Thyroid gland (tissue), 4 donors: ENCODE measurements at places on chromosomes 5 and 9. TPM values are rescaled to one million over a fixed set of nuclear protein-coding genes. Genes with fewer than 3 reads are reported as not detected.

The ELL2 gene
- 61.5 TPM for total RNA-seq

The NIM1K gene
- 0.50 TPM for total RNA-seq

The ARSI gene
- total RNA-seq = not detected

The IL5 gene
- total RNA-seq = not detected

The C8G gene
- not detected for total RNA-seq

The C9orf78 gene
- total RNA-seq = 59.4 TPM

The ERAP2 gene
- 9.2 TPM for total RNA-seq

- DNase-seq = peak; percentile 21
Observed at GRCh38 chr9:120841930-120842684, 615 bp downstream of the PSMD5 start.

DNA sequence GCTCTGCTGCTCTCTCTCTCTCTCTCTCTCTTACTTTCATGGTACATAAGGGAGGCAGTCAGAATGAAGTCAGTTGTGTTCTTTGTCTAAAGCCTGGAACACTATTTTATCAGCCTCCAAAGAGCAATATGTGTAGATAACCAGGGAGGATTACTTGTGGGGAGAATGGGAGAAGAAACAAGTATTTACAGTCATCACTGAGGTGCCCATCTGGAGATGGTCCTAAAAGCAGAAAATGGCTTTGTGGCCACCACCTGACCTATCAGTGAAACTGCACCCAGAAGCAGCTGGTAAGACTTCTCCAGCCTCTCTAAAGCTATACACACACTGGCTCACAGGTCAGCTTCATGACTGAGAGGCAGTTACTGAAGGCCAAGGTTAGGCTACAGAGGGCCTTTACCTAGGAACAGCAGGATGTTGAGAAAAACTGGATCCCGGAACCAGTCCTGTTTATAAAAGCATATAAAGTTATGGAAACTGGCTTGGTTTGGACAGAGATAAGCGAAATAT is 75.1 kb downstream of the MRPS27 start:
- no peak for DNase-seq

DNA sequence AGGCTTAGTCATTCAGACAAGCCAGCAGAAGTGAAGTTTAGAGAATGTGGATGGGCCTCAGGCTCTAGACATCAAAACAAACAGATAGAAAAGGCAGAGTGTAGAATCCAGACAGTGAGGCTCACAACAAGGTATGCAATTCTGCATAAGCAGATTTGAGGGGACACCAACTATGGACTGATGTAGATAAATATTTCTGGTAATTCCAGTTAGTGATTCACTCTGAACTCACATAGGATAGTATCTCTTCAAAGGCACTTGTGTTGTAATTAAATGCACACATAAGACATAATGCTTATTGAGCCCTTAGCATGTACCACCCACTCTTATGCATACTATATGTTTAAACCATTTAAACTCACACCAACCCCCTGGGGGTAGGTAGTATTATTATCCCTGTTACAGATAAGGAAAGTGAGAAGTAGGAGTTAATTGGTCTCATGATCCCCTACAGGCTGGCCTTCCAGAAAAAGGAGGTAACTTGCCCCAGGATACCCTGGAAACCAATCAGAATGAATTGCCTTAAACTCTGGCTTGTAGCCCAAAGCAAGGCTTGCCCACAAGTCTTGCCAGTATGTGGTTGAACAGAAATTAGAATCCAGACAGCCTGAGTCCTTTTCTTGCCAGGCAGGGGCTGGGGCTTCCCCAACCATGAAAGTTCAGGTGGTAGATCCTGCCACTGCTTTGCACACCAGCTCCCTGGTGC is 39.5 kb upstream of the HSPB3 start:
- no peak for DNase-seq

GRCh38 chr5:142455856-142456255 is 131.0 kb upstream of the SPRY4 start:
- DNase-seq = no peak

DNA sequence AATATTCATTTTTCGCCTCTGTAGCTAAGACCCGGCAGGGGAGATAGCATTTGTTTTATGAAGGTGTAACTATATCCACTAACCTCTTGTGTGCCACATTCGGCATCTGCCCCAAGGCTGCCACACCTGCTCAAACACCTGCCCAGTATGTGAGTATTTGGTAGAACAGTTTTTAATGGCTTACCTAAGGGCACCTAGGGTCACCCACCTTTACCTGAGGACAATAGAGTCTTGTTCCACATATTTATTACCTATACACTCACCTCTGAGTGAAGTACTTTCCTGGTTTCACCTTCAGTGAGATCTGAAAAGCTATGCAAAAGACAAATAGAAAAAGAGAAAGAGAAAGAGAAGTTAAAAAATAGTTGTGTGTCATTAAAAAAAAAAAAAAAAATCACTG is 68.0 kb upstream of the PIP5K1B start:
- no peak for DNase-seq

DNA sequence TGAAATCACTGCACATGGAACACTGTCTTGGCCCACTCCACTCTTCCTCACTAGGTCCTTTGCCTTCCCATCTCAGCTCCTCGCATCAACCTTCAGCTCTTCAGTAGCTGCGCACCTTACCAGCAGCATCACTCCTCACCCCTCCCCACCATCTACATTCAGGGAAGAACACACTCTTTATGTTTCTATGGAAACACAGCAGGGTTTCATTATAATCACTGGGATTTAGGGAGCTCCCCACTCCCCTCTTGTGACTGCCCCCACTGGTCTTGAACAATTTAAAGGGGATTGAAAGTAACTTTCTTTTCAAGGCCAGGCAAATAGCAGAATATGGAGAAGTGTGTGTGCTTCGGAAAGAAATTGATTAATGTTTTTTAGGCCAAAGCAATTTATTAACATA is 111.2 kb downstream of the INSYN2B start:
- DNase-seq = no peak

- DNase-seq = no peak
Observed at GRCh38 chr9:75161116-75161857, 73.0 kb downstream of the OSTF1 start.

GRCh38 chr9:90018688-90019087 is 413.9 kb downstream of the GADD45G start:
- no peak for DNase-seq

DNA sequence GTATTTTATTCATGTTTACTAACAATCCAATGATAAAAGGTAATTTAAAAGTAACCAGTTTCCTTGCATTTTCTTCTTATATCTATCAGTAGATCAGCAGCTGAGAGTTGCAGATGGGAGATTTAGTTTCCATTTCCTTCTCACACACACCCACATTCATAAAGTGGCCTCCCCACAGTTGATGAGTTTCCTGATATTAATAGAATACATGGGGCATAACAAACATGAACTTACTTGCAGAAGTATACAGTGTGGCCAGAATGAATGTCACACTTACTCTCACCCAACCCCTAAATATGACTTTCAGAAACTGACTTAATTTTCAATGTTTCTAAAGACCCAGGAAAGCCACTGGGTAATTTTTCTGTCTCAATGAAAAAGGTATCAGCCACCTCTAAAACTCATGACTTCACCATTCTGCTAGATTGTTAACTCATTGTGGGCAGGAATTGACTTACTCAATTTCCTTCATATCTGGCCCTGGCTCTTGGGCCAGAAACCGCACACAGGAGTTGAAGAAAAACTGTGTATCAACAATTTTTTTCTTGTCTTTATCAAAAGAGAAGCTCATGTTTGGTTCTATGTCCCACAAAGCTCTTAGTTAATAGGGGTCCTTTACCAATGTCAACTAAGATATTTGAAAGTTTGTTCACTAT is 63.5 kb upstream of the OSMR start:
- no peak for DNase-seq

- DNase-seq = no peak
Observed at GRCh38 chr5:63346451-63346850, 615.8 kb downstream of the HTR1A start.

DNA sequence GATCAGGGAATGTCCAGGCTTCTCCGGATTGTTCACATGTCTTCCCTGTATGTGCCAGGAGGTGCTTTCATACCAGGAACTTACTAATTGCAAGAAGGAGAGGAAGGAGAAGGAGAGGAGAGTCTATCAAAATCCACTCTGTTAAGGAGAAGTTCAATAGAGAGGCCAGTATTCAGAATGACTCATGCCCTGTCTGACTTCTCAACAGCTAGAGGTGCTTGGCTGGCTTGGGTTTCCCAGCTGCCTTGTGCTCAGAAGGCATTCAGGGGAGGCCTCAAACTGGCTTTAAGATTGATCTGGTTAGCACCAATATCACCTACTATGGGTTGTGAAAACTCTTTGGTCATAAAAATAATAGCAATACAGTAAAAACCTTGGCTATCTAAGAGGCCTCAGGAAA is 167.9 kb upstream of the GLRA1 start:
- peak; percentile 5 for DNase-seq

DNA sequence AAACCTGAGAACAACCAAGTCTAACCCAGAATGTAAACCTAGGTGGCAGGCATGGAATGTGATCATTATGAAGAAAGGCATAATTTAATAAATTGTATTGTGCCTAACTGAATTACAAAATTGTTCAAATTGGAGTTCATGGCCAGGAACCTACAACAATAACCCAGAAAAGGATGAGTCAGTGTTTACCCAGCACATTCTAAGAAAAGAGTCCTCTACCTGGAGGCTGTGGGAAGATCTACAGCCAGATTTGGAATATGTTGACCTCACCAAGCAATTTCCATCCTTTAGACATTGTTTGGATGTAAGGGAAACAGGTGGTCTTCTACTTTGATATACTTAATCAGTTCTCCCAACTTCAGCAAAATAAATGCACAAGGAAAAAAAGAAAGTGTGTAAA is 152.2 kb downstream of the TMEM161B start:
- no peak for DNase-seq

GRCh38 chr9:136096505-136097001 is 1.5 kb upstream of the NACC2 start:
- DNase-seq = no peak

- DNase-seq = no peak
Observed at GRCh38 chr5:32027093-32027716, 146.9 kb downstream of the GOLPH3 start.

DNA sequence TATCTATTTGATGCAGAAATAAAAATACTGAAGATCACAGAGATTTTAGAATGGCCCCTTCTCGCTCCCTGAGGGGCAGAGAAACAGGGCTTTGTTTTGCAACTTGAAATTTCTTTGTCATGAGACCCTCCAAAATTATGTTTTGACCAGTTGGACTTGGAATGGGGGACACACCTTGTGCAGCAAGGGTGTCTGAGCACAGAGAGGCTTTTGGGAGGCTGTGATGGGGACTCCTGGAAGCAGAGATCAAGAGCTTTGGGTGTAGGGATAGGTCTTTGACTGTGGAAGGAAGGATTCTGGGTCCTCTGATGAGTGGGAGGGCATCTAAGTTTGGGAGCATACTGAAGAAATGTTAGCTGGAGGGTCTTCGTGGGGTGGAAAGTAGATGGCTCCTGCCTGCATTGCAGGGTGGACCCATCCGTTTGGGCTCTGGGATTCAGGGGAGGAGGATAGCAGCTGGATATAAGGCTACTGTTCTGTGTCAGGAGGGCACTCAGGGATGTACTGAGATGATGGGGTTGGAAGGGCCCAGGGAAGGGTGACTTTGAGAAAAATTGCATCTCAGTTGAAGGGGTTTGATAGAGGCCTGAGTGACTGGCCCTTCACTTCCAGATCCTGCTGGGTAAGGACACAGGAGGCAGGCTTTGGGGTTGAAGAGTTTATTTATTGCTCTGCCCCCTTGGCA is 1.8 kb upstream of the MYORG start:
- no peak for DNase-seq

DNA sequence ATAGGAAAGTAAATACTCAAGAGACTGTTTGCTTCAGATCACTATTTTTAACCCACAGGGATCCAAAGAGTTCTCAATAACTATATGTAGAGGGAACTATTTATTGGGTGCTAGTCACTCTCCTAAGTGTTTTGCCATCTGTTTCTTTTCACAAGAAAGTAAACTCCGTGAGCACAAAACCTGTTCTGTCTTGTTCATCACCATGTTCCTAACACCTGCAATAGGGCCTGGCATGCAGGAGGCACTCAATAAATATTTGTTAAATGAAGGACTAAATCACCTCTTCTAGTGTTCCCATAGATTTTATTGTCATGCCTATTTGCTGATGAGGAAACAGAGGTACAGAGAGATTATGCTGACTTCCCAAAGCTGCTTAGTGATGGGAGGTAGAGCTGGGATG is 118.2 kb downstream of the VCAN start:
- DNase-seq = no peak

DNA sequence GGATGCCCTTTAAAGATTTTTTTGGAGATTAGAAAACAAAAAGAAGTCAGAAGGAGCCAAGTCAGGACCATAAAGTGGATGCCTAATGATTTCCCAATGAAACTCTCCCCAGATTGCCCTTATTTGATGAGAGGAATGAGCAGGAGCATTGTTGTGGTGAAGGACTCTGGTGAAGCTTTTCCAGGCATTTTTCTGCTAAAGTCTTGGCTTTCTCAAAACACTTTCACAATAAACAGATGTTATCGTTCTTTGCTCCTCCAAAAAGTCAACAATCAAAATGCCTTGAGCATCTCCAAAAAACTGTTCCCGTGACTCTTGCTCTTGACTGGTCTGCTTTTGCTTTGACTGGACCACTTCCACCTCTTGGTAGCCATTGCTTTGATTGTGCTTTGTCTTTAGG is 121.8 kb downstream of the CAAP1 start:
- no peak for DNase-seq

GRCh38 chr5:157143127-157143971 is 684 bp upstream of the MED7 start:
- DNase-seq = peak; percentile 40

DNA sequence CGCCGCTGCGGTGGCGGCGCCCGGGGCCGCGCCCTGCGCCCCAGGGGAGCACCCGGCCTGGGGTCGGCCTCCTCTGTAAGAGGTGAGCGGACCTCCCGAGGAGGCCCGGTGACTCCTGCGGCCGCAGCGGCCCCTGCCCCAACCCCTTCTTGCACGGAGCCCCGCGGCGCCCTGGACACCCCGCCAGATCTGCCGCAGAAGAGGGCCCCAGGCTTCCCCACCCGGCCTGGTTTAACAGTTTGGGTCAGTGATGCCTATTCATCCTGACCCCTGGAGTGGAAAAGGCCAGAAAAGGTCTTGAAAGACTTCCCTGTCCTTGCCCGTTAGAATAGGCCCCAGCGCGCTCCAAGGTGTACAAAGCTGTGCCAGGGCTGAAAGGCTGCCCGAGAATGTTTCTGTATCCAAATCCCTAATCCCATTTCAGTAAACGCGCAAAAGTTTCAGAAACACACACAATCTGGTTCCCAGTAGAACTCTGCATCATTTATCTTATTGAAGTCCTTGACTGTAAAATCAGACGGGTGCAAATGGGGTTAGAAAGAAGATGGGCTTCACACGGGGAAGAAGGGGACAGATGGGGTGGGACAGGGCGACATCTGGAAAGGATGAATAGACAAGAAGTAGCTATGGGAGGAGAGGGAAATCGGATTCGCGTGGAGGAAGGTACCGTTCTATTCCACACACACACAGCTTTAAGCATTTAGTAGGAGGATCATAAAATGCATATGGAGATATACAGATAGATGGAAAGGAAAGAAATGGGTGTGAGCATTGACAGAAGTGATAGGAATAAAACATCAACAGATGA is 1.1 kb upstream of the SSBP2 start:
- peak; percentile 38 for DNase-seq

DNA sequence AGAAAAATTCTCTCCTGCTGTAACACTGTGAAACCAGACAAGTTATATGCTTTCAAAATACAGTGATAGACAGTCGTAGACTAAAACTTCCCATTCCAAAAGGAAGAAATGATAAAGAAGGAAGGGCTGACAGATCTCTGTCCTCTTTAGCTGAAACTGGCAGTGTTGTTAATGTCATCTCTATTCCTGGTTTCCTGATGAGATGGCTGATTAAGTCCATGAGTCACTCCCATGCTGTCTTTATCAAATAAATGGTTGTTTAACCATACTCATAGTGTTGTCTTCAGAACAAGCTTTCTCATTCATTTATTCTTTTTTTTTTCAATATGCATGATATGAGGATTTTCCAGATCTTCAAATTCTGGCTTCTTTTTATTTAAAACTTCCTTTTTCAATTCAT is 952.2 kb upstream of the WWC1 start:
- no peak for DNase-seq
